ENCODE measurements at places on chromosomes 1 and 21.

DNA sequence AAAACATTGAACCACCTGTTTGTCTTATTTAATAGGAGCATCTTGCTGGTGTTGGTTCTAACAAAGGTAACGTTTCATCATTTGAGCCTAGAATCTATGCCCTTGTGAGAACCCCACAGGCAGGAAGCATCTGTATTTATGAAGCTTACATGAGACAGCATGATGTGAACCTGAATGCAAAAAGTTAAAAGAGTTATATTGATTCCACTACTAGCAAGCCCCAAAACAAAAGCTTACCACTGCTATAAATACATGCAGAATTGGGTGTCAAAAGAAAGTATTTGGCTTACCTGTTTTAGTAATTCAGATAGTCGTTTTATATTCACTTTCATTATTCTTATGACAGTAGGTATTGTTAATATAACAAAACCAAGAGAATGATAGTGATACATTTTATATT, 301.2 kb upstream of the ADGRL2 start:
- no peak for DNase-seq

- no peak for DNase-seq
These were observed 6.5 kb downstream of the LRP8 start for GRCh38 chr1:53321366-53321765.

- no peak for DNase-seq
These were observed 228.3 kb downstream of the DENND1B start for GRCh38 chr1:197546989-197547388.

GRCh38 chr1:166221316-166221715, 54.5 kb upstream of the FAM78B start:
- no peak for DNase-seq

DNA sequence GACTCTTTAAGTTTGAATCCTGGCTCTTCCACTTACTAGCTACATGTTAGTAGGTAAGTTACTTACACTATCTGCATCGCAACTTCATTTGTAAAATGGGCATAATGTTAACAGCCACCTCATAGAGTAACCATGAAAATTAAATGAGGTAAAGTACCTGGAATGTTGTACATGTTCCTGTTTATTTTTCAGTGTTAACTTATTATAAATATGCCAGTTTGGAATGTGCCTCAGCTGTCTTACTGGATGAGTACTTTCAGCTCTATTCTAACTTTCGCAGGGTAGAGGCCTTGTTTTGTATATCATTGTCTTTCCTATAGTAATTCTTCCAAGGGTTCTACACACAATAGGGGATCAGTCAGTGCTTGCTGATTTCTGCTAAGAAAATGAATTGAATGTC, 167.4 kb downstream of the DUSP10 start:
- no peak for DNase-seq

- DNase-seq, result no peak
These were observed 11.5 kb upstream of the LAPTM5 start for GRCh38 chr1:30768830-30769718.

DNA sequence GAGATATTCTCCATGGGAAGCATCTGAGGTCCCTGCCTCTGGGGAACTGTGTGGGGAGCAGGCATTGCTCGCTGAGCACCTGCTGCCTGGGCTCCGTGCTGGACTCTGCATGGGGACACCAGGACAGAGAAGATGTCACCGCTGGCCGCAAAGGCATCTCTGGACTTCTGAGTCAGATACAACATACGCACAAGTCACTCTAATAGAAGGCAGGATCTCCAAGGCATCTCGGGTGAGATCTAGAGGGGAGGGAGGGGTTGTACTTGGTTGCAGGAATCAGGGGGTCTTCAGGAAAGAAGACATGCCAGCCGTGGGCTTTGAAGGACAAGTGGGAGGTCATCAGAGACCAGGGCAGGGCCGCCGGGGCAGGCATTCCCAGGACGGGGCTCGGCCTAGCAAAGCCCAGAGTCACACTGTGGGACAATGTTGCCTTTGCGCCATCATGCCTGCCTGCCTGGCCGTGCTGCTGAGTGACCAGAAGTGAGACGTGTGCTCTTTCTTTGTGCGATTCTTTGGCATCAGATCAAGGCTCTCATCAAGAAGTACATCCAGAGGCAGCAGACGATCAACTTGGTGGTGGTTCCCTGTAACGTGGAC, 28.3 kb downstream of the MX2 start:
- DNase-seq, result no peak

GRCh38 chr1:151134991-151135390, 11.4 kb downstream of the SEMA6C start:
- DNase-seq, result no peak

DNA sequence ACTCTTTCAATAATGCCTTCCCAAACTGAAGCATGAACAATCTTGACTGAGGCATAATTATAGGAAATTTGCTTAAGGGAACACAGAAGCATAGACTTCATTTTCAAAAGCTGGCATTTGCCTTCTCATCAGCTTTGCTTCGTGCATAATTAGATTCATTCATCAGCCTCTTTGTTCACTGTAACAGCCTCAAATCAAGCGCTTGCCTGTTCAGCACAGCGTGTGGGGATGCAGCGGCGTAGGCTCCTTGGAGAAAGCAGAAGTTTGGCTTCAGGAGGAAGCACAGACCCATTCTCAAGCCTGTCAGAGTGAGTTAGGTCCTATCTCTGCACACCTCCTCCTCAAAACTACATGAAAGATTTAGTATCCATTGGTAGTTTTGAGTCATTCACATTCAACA, 246.4 kb upstream of the MAP1LC3C start:
- no peak for DNase-seq

Measured in esophagus squamous epithelium (tissue), 5 donors.